ENCODE measurements at places on chromosomes 12 and 14.

- DNase-seq, result no peak
Observed at GRCh38 chr12:15320881-15321280, 1.4 kb upstream of the PTPRO start.

GRCh38 chr14:65469903-65470302, 57.4 kb downstream of the FUT8 start:
- no peak for DNase-seq

GRCh38 chr12:6958609-6959057, 7.5 kb downstream of the PTPN6 start:
- no peak for DNase-seq

GRCh38 chr12:124379938-124380754, 85.3 kb downstream of the RFLNA start:
- no peak for DNase-seq

DNA sequence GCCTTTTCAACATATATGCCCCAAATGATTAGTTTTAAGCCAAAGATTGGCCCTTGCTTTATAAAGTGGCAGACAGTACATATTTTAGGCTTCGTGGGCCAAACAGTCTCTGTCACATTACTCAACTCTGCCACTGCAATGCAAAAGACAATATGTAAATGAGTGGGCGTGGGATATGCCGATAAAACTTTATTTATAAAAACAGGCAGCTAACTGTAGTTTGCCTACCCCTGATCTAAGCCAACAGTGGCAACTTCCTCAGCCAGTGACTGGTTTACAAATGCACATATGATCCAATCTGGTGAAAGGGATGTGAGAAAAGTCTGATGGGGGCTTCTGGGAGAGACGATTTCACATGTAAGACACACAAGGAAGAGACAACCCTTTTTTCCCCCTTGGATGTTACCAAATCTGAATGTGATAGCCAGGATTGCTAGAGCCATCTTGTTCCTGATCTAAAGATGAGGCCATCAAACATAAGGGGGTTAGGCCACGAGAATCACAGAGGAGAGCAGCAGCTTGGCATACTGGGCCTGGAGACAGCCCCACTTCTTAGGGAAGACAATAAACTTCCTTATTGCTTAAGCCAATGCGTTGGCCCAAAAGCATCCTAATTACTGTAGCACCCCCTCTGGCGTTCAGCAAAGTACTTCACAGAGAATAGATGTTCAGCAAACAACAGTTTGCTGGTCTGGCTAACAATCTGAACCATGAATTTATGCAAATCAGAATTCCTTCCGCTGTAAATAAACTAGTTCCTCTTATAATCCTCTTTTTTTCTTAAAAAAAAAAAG, 75.2 kb upstream of the TMCC3 start:
- no peak for DNase-seq

- DNase-seq, result no peak
Observed at GRCh38 chr14:67357969-67358354, 1.6 kb downstream of the ATP6V1D start.

- DNase-seq, result no peak
Observed at GRCh38 chr14:51880835-51881580, 20.6 kb downstream of the GNG2 start.

Data from GM12878 (cell line).